ENCODE measurements at places on chromosomes 1 and 21.

- peak; percentile 52 for DNase-seq
Observed at GRCh38 chr1:15757575-15758342, 836 bp upstream of the FBLIM1 start.

DNA sequence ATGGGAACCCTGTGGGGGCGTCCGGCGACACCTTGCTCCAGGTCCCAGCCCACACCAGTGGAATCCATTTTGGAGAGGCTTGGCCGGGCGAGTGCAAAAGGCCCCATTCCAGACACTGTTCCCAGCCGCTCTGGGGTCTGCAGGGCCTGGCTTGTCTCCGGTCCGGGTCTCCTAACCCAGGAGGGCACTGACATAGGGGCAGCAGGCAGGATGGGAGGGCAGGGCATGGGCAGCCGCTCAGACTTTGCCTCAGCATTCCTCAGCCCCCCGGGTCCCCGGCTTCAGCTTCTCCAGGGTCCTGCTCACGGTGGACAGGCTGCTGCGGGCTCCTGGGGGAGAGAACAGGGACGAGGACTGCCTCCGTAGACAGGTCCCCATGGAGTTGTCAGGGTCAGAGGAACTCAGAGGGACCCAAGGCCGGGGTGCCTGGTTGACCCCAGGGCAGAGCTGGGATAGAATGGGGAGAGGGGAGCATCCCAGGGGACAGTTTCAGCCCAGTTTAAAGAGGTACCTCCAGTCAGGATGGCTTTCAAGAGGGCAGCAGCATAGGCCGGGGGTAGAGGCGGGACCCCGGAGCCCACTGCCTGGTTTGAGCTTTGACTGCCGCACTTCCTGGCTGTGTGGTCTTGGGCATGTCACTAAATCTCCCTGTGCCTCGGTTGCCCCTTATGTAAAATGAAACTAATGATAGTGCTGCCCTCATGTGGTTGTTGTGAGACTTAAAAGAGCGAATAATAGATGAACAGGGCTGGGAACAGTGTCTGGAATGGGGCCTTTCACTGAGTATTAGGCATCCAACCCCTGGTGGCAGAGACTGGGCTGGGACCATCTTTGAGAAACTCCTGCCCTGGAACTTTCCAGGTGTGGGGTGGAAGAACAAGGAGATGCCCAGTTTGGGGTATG is 3.7 kb downstream of the KNCN start:
- no peak for DNase-seq

- DNase-seq: no peak
Observed at GRCh38 chr1:231867607-231868006, 241.0 kb downstream of the DISC1 start.

DNA sequence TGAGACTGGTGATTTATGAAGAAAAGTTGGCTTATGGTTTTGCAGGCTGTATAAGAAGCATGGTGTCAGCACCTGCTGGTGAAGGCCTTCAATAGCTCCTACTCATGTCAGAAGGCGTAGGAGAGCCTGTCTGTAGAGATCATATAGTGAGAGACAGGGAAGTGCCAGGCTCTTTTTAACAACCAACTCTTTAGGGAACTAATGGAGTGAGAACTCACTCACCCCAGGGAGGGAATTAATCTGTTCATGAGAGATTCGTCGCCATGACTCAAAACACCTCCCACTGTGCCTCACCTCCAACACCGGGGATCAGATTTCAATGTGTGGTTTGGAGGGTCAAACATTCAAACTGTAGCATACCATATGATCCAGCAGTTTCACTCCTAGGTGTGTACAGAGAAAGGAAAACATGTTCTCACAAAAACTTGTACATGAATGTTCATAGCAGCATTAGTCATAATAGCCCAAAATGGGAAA is 72.6 kb downstream of the TTC3 start:
- DNase-seq: no peak

- no peak for DNase-seq
Observed at GRCh38 chr1:160362168-160362957, 4.5 kb upstream of the NHLH1 start.

DNA sequence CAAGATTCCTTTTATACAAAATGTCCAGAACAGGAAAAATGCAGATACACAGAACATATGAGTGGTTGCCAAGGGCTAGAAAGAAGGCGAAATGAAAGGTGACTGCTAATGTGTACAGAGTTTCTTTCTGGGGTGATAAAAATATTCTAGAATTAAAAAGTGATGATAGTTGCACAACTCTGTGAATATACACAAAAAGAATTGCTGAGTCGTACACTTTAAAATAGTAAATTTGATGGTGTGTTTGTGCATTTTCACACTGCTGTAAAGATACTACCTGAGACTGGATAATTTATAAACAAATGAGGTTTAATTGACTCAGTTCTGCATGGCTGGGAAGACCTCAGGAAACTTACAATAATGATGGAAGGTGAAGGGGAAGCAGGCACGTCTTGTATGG is 23.9 kb downstream of the KLHDC7A start:
- no peak for DNase-seq

DNA sequence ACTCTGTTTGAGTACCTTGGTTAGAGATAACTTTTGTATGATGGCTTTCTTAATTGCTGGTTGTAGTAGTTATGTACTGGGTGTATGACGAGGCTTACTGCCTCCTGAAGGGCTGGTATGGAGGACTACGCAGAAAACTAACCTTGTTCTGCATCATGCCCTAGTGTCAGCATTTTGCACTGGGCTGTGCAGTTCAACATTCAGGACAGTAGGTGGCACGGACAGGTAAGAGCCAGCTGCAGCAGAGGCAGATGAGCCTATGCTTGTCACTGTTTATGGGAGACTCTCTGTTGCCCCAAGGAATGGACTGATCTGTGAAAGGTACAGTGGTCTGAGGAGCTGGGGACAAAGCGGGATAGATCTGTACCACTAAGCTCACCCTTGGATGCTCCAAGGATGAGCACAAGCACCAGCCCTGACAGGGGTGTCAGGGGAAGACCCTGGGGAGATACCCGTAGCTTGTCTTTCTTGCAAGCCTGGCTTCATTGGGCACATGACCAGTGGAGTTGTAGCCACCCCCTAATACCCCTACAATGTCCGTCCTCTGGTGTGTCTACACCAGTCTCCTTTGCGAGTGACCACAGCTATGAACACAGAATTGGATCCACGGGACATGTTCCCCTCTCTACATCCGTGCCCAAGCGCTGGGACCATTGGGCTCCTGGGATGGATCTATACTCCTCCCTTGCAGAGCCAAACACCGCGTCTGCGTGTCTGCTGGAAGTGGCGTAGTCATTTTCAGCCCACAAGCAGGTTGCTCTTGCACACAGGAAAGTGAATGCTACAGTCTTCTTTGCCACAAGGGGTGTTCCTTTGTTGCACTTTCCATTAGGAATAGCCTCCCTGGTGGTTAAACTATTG is 51.1 kb upstream of the CFHR3 start:
- peak; percentile 82 for DNase-seq

DNA sequence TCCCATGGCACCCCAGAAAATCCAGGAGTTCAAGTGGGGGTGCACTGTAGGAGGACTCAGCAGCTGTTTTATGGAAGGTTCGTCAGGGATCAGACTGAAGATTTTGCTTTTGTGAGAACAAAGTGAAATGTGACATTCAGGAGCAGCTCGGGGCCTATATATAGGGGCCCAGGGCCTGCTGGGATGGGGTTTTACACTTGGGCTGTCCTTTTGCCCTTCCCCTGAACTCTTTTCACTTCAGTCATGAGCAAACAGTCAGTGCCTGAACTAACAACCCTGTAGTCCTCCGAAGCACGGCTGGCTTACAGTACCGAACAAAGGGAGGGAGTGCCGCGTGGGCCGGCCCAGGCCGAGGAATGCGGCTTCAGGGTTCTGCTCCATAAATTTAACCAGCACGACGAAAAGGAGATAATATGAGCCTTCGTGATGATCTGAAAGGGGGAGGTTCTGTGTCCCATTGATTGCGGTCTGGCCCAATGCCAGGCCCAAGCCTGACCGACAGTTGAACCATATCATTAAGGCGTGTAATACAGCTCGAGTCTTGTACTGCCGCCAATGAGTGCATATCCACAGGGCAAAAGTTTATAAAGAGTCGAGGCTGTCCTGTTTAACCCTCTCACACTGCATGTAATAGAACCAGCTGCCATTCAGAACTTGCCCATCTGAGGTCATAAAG is 139.9 kb downstream of the DHRS3 start:
- peak; percentile 60 for DNase-seq

DNA sequence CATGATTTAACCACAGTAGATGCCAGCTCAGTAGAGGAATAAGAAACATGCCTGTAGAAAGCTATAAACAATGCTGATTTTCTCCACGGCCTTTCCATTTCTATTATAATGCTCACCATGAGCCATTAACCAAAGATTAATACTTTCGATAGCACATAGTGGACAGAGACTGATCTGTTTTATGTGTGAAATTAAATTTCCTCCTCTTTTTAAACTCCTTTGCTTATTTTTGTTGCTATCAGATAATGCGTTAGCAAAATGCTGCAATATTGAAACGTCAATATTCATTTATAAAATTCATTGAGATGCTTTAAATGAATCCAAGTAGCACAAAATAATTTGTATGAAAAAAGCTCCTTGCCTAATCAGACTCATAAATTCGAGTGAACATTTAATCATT is 1807.9 kb downstream of the MRPL39 start:
- DNase-seq: no peak

DNA sequence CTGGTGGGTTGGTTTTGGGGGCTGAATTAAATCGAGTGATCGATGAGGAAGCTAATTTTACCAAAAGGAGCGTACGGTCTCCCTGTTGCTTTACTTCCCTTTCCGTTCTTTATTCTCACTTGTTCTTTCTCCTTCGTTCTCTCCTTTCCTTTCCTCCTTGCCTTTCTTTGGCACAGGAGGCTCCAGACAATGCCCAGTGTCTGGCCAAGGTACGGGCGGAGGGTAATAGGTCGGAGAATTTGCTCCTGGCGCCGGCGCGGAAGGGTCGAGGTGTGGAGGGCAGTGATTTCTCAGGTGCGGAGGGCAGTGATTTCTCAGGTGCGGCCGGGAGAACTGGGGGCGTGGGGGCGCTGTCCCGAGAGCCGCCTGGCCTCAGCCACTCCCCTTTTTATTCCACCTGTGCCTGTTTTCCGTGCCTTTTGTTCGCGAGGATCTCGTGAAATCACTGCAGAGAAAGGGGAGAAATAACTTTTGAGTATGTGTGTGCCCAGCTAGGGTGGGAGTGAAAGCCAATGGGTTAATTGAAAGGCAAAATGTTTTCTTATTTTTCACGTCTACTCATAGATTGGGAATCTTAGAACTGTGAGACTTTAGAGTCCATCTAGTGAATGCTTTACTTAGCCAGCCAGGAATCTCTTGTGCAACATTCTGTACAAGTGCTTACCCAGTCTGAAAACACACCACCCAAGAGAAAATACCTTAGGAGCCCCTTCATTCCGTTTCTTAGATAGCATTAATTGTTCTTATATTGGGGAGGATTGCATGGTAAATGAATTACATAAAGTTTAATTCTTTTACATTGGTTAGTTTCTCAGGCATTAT is 1.3 kb downstream of the FNBP1L start:
- DNase-seq: no peak

GRCh38 chr1:107132780-107133179 is 8.1 kb upstream of the NTNG1 start:
- no peak for DNase-seq

Measured in BE2C (cell line).